ENCODE measurements at places on chromosomes 3 and 15.

- peak; percentile 31 for DNase-seq
Measured at GRCh38 chr3:149435996-149436885, 38.3 kb upstream of the TM4SF4 start.

DNA sequence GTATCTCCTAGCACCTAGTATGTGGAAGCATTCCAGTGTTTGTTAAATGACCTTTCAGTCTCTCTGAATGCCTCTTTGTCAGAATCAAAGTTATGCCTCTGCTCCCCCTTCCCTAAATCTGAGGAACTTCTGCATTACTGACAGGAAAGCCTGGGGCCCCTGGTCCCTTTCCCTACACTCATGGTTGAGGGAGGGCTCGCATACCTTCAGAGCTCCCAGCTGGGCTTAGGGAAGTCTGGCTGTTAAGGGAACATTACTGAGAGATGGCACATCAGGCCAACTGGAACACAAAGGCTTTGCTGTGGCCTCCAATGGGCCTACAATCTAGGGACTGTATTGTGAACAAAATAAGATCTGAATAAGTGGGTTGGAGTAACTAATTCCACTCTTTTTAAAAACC, 10.3 kb downstream of the PKM start:
- DNase-seq: peak; percentile 43

DNA sequence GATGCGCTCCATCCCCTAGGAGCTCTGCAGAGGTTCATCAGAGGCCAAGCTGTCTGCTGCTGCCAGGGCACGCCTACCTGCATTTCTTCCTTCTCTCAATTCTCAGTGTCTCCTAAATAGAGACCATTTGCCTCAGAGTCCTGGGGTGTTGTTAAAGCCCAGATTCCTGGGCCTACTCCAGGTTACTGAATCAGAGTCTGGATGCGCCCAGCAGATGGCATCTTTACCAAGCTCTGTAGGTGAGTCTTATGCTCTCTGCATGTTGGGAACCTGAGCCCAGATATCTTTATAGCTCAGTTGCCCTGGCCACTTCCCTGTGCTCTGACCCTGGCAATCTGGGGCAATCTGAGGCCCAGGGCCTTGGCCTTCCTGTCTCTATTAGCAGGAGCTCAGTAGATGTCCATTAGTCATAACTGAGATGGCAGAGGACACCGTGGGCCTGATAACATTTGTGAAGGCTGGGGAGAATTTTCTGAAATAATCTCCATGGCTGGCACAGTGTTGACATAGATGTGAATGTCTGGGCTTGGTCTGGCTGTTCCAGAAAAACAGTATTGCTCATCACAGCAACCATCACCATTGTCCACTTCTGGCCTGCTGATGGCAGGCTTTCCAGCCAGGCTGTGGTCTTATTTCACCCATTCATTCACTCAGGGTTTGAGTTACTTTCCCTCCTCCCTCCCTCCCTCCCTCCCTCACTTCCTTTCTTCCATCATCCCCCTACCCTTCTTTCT, 13.3 kb upstream of the RBP1 start:
- DNase-seq: no peak

GRCh38 chr3:3726549-3726948, 72.7 kb upstream of the LRRN1 start:
- no peak for DNase-seq

GRCh38 chr3:191848818-191849217, 387.9 kb downstream of the PYDC2 start:
- DNase-seq: no peak

DNA sequence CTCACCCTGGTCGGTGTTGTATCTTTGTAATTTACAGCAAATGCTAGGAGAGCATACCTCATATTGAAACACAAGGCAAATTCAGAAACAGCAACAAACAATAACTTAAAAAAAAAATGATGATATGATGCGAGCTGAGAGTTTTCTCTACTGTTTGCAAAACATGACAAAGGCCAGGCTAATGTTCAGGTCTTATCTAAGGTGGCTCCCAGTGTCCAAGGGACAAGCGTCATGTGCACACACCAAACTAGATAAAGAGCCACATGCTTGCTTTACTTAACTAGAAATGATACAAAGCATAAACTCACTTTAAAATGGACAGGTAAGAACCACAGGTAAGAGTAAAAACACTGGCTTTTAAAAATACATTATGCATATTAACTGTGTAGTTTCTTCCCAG, 375.9 kb downstream of the FOXP1 start:
- DNase-seq: no peak

- DNase-seq: peak; percentile 85
Measured at GRCh38 chr15:38996111-38996631, 431.6 kb upstream of the RASGRP1 start.

DNA sequence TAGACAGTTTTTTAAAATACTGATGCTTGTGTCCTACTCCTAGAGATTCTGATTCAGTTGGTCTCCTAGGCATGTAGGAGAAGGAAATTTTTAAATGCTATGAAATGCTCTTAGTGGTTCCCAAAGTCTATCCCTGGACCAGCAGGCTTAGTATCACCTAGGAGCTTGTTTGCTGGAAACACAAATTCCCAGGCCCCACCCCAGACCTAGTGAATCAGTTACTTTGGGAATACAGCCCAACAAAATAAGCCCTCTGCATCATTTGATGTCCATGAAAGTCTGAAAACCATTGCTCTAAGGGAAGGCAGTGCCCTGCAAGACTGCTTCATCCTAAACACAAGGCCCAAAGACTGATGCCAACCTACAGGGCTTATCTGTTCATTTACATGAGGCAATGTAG, 36.3 kb downstream of the CCNL1 start:
- no peak for DNase-seq

- DNase-seq: no peak
Measured at GRCh38 chr15:101135532-101136166, 116.2 kb downstream of the CHSY1 start.
